H4 (cell line): ENCODE measurements at places on chromosomes 1 and 21.

GRCh38 chr1:192379554-192379953, 62.8 kb downstream of the RGS21 start:
- DNase-seq, result no peak

DNA sequence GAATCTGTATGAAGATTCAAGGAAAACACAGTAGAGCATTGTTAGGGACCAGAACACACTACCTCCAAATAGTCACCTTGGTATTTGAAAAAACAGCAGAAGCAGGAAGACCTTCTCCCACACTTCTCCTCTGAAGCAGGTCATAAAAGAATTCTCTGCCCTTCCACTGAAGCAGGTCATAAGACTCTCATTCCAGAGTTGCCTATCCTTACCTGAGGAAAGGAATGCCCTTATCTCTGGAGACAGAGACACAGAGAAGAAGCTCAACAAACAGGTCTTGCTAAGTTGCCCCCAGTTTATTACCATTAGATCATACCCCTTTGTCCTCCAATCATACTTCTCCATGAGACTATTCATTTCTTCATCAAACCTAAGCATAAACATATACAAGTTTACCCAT, 225.8 kb upstream of the TNR start:
- DNase-seq, result no peak

DNA sequence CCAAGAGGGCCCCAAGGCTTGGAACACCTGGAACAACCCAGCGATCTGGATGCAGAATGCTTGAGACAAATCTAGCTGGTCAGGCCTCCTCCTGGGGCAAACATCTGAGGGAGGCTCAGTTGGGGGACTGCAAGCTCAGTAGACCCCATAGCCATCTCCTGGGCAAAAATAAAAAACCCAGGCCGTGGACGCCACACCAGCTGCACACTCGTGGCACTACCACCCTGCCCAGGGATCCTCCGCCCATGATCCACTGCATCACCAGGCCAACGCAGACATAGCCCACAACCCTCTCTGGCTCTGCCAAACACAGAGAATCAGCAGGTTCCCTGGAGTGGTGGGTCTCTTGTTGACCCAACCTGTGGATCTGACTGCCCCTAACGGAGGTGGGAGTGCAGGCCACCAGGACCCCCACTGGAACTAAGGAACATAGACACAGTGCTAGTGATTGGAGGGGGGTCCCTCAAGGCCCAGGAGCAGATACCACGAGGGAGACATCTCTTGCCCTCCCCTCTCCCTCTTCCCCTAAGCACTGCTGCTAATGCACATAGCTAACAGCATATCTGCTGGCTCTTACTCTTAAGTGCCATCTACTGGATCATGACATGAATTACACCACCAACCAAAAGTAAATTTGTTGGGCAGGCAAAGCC, 147.2 kb downstream of the CHD1L start:
- peak; percentile 46 for DNase-seq

GRCh38 chr1:37070126-37070525, 35.8 kb upstream of the GRIK3 start:
- no peak for DNase-seq

- DNase-seq, result no peak
Measured at GRCh38 chr1:115084902-115085511, 4.3 kb downstream of the TSPAN2 start.

- no peak for DNase-seq
Measured at GRCh38 chr21:43657355-43658087, 1.8 kb downstream of the HSF2BP start.

DNA sequence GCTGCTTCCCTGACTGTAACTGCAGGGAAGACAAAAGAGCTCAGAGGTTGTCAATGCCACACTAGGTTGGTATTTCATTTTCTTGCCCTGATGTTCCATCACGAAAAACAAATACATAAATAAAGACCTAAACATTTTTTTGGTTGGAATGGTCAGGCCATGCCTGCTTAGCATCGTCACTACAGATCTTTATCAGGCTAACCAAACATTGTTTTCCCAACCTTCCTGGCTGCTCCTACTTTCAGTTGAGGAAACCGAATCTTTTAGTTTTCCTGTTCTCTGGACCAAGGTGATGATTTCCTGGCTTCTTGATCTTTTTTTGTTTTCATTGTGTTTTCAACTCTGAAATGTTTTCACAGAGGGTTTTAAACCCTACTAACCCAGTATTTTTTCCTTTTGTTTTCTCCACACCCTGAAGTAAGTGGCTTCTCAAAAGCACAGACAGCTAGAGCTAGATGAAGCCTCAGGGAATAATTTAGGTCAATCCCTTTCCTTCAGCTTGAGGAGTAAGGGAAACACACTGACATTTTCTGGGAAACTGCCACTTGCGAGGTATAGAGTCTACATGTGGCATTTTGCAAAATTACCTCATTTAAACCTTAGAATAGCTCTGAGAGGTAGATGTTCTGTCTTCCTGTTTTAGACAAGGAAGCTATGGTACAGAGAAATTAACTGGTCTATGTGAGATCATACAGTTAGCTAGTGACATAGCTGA, 67.2 kb upstream of the CNN3 start:
- DNase-seq, result no peak

DNA sequence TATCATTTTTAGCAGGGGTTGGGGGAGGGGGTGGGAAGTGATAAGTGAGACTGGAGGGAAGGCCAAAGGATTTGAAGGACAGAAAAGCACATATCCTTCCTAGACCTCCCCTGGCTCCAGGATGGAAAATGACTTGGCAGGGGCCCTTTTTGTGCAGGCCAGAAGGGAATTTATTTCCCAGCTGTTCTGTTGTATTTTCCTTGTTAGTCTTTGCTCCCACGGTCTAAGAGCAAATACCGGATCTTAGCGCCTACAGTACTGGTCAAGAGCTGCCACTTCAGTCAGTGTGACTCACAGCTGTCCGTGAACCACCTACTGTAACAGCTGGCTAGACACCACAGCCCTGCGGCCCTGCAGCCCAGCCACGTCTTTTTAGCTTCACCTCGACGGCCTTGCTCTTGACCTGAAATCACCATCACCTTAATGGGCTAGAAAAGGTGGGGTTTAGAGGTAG, 51.0 kb upstream of the ERRFI1 start:
- peak; percentile 98 for DNase-seq

- DNase-seq, result no peak
Measured at GRCh38 chr1:6271554-6271953, 10.7 kb upstream of the GPR153 start.

DNA sequence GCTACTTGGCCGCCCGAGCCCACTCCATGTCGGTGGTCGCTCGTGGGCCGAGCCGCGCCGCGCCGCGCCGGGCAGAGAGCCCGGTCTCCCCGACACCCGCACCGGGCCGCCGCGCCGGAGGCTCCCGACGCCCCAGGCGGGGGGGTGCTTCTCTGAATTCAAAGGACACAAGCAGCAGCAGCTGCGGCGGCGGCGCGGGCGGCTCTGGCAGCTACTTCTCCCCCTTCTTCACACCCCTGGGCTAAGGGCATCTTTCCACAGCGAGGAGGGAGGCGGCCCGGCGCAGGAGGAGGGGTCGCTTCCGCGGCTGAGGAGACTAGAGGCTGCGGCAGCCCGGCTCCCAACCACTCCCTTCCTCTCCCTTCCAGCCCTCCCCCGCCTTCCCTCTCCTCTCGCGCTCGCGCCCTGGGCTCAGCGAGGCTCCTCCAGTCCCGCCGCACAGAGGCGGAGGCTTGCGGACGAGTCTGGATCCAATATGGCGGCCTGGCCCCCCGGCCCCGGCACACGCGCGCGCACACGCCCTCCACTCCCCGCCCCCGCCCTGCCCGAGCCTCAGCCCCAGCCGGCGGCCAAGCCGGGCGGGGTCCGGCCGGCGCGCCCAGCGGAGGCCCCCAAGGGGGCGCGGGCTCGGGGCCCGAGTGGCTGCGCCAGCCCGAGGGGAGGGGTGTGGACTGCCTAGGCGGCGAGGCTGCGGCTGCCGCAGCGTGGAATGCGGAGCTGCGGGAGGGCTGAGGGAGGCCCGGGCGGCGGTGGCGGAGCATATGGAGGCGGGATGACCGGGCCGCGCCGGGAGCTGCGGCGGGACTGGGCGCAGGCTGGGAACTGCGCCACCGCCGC, at the start of gene CDC42BPA:
Gene CDC42BPA (minus strand): TSS at position 477 of the 837 bp plus-strand sequence. CDS start 1,310 bp downstream, outside the sequence.
- peak; percentile 84 for DNase-seq

GRCh38 chr1:163063143-163063542, 6.0 kb upstream of the RGS4 start:
- no peak for DNase-seq

- DNase-seq, result no peak
Measured at GRCh38 chr1:103108376-103109150, at the start of gene COL11A1. COL11A1 (minus strand) TSS chr1:103108522; CDS start chr1:103108178, 344 bp downstream.

- DNase-seq, result peak; percentile 33
Measured at GRCh38 chr1:215992620-215993019, 425.5 kb downstream of the KCTD3 start.

DNA sequence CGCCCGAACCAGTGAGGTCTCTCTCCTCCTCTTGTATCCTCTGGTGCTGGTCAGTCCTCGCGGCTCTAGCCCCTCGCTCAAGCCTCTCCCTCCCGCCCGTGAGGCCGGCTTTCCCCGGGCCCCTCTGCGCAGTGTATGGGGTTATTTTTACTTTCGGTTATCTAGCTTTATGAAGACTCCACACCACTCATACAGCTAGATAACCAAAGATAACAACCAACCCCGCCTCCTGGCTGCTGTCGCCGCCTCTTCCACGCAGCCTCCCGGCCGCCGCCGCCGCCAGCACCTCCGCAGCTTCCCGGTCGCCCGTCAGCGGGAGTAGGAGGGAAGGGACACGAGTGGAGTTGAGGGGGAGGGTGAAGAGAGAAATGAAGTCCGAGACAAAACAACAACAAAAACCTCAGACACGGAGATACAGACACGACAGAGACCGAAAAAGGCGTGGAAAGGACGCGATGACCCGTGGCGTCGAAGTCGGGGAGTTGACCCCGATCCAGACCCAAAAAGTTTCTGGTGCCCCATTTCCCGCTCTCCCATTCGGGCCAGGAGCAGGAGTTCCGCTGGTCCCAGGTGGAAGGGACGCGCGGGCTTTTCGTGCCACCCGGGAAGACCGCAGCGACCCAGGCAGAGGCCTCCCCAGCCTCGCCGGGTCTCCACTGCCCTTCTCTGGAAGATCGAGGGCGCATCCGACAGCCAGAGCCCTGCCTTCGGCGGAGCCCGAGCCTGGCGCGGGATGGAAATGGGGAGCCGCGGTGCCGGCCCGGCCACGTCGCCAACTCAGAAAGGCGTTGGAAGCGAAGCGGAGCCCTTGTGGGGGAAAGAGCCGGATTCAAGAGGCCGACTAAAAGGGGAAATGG, 51.4 kb downstream of the RHBG start:
- DNase-seq, result no peak

DNA sequence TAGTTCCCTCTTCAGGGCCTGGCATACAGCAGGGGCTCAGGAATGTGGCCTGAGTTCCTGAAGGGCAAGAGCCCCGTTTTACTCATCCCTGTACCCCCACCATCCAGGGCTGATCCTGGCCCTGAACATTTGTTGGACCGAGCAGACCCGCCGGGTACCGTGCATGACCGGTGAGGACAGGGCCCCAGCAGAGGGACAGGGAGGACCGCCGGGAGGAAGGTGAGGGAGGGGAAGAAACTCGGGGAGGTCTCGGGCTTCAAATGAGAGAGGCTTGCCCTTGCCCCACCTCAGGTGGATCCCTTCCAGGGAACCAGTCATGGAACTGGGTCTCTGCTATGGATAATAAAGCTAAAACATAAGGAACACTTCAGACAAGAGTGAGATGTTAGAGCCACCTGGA, 167.8 kb upstream of the KLHDC7A start:
- no peak for DNase-seq

DNA sequence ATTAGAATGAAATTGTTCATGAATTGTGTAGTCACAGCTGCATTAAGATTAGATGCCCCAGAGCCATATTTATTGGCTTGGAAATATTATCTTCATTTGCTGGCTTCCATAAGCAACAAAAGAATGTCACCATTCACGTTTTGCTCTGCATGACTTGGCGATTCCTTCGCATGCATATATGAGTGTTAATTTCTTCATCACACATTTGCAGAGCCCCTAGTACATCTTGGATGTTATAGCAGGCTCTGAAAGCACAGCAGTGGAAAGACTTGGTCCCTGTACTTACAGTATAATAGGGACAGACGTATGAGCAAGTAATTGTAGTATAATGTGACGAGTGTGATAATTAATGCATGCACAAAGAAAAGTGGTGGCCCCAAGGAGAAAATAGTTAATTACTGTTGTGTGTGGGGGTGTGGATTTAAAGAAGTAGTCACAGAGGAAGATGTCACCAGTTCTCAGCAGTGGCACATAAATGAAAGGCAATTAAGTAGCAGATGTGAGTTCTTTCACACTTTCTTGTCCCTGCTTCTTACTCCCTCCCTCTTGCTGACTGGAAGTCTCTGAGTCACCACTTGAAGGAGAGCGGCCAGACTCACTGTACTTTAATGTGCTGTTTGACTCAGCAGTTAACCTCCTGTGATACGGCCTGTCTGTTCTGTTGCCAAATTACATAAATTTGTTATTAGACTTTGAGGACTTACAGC, 21.0 kb downstream of the S100A10 start:
- DNase-seq, result peak; percentile 90

DNA sequence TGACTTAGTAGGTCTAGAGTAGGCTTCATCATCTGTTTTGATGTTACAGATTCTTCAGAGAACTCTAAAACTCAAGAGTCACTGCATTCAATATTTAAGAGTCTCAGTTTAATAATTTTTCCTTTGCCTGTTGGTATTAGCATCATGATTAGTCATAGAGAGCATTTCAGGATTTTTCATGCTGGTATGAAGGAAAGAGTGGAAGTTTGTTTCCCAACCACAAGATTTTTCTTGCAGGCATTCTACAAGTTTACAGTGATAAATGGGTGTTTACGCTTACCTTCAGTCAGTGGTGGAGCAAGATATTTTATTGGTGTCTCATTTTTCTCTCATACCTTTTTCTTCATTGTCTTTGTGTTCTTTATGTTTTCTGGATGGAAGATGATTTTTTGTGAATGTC, 58.4 kb upstream of the MYOCOS start:
- no peak for DNase-seq

DNA sequence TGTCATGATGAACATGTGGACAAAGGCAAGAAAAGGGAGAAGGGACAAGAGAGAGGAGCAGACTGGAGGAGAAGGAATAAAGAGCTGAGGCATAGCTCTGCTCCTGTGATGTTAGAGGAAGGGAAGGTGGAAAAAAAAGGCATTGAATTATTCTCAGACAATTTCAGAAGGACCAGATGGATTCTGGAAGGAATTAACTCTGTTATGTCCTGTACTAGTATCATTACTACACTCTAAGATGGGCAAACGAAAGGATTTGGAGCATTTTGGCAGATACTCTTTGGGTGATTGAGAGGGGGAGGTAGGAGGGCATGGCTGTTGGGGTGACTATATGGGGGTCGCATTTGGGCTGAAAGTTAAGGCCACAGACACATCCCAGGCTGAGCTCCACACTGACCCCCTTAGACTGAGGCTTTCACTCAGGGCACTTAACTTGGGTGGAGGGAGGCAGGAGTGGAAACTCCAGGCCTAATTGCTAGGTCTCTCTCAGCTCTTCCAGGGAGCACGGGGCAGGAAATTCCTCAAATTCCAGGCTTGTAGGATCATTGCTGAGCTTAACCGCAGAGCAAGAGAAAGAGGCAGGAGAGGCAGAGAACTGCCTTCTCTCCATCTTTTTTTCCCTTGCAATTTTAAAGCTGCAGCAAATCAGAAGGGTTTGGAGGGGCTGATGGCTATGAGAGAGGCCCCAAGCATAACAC, 25.9 kb downstream of the KIRREL1 start:
- DNase-seq, result peak; percentile 96
